Umbilical cord (tissue), 2 donors: ENCODE measurements at places on chromosomes 5 and 9.

DNA sequence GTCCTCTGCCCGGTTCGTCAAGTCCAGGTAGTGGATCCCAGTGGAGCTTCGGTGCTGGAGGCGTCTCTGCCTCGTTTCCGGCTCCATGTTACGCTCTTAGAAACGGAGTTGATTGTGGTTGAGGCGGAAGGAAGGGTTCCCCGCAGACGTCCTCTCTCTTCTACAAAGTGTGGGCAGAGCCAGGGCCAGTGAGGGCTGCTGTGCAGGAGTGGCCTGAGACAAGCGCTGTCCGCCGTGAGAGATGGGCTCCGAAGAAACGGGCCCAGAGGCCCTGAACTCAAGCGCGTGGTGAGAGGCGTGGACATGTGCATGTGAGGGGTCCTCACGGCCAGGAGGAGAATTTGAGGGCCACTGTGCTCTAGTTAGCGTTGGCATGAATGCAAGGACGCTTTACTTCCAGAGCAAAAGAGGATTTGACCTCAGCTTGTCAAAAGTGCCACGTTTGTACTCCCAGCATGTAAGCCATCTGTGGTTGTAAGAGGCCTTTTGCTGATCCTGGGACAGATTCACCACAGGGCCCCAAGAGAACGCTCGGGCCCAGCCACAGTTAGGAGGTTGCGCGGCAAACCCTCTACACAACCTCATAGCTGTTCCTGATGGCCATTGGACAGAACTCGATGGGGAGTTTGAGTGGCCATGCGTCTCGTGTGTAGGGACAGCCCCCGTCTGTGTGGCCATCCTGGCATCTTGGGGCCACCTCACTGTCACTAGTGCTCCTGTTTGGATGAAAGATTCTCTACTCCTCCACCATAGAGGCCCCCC, 10.2 kb downstream of the MAN1B1 start:
- no peak for DNase-seq

GRCh38 chr5:122508623-122509022, 196.6 kb downstream of the SNCAIP start:
- no peak for DNase-seq

DNA sequence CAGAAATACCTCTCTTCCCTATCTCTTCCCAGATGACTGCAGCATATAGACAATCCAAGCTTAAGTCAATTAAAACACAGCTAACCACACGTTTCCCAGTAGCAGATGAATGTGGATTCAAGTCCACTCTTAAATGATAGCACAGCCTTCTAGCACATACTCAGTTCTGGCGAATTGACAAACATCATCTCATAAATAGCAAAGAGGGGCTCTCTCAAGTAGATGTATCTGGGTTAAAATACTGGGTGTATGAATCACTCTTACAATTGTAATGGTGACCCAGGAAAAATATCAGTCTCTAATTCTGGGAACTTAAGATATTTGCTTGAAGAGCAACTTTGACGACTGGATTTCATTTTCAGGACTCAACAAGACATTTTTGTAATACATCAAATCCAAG, 67.0 kb upstream of the HAPLN1 start:
- DNase-seq = peak; percentile 80

GRCh38 chr5:3393920-3394597, 201.6 kb upstream of the IRX1 start:
- no peak for DNase-seq

GRCh38 chr9:91208837-91209236, 152.9 kb downstream of the AUH start:
- DNase-seq = no peak

DNA sequence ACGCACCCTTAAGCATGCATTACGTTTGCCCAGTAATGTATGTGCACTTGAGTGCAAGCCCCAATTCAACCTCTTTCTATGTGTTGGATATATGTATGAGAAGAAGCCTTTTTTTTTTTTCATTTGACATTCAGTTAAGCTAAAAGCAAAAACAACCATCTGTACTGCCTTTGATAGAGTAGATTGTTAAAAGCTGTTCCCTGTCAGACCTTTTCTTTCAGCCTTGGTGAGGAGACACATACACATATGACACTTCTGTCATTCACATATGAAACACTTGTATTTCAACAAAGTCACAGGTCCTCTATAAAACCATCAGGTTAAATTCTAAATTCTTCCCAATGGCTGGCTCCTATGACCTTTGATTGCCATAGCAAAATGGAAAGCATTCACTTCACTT, 40.2 kb upstream of the STARD4 start:
- DNase-seq = no peak
